ENCODE measurements at places on chromosomes 13 and 19.

DNA sequence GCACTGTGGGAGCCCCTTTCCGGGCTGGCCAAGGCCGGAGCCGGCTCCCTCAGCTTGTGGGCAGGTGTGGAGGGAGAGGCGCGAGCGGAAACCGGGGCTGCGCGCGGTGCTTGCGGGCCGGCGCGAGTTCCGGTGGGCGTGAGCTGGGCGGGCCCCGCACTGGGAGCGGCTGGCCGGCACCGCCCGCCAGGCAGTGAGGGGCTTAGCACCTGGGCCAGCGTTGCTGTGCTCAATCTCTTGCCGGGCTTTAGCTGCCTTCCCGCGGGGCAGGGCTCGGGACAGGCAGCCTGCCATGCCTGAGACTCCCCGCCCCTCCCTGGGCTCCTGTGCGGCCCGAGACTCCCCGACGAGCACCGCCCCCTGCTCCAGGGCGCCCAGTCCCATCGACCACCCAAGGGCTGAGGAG is 405.2 kb upstream of the PRR20A start:
- DNase-seq: no peak

- DNase-seq: no peak
Measured at GRCh38 chr19:58117841-58118575, 20.0 kb upstream of the ZSCAN18 start.

- DNase-seq: no peak
Measured at GRCh38 chr13:31227870-31228269, 28.1 kb downstream of the B3GLCT start.

GRCh38 chr19:8316351-8317125 is 4.6 kb downstream of the NDUFA7 start:
- no peak for DNase-seq

- no peak for DNase-seq
Measured at GRCh38 chr13:88154001-88154400, 482.8 kb downstream of the SLITRK5 start.

- DNase-seq: no peak
Measured at GRCh38 chr19:4773047-4773640, 18.4 kb upstream of the FEM1A start.

DNA sequence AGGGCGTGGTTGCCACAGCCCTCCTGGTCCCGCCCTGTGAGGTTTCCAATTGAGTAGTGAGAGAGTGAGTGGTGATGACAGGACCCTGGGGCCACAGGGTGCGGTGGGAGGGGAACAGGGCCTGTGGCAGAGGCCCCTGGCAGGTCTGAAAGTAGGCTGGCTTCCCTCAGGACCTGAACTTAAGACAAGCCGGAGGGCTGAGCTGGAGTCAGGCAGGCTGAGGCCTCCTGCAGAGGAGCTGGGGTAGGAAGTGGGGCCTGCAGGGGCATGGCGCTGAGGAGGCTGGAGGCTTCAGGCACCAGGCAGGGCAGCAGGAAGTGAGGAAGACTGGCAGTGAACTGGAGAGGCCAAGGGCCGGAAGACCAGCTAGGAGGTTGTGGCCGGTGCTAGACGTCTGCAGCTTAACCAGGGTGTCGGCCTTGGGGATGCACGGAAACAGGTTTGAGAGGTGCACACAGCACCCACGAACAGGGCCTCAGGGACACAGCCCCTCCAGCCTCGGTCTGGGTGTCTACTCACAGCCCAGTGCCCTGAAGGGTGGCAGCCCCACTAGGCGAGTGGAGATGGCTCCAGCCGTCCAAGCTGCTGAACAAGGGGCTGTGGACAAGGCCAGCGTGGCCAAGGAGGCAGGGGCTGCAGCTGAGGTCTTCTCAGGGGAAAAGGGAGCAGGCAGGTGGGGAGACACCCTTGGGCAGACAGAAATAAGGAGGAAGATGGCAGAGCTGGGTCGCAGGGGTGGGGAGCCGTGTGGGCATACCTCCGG is 17.8 kb downstream of the POP4 start:
- peak; percentile 89 for DNase-seq

DNA sequence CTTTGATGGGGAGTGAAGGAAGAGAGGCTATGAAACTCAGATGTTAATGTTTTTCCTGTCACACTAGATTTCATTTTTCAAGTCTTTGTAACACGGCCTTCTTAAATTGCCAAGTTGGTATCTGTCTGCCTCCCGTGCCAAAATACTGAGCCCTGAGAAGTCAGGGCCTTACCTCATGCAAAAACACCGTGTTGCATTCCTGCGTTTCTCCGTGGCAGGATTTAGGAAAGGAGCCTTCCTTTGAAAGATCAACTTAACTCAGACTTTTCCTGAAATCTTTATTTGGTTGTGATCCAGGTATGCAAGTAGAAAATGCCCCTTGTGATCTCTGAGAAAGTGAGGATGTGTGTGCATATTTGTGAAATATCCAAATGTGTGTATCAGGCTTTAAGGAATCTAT is 1291.0 kb upstream of the SLC10A2 start:
- no peak for DNase-seq

- no peak for DNase-seq
Measured at GRCh38 chr19:10288662-10289166, 1.0 kb upstream of the ICAM5 start.

- no peak for DNase-seq
Measured at GRCh38 chr19:5137571-5138124, 168.7 kb downstream of the KDM4B start.

DNA sequence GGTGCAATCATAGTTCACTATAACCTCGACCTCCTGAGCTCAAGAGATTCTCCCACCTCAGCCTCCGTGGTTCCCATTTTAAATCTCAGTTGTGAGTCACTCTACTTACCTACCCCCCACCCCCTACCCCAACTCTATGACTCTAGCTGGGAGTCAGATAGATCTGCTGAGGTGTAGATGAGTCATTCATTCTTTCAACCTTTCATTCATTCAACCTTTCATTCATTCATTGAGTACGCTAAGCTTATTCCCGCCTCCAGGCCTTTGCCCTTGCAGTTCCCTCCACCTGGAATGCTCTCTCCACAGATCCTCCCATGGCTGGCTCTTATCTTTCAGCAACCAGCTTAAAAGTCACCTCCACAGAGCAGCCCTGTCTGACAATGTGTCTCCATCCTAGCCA is 1.1 kb upstream of the MAST1 start:
- DNase-seq: no peak

- no peak for DNase-seq
Measured at GRCh38 chr13:41960211-41960636, 685 bp downstream of the VWA8 start.

DNA sequence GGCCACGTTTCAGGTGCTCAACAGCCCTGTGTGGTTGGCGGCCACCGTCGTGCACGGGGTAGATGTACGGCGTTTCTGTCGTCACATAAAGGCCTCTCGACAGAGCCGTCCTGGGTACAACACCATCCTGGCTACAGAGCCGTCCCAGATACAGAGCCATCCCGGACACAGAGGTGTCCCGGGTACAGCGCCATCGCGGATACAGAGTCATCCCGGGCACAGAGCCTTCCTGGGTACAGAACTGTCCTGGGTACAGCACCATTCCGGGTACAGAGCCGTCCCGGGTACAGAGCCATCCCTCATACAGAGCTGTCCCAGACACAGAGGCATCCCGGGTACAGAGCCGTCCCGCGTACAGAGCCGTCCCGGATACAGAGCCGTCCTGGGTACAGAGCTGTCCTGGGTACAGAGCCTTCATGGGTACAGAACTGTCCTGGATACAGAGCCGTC is 222.7 kb upstream of the SOX1 start:
- DNase-seq: no peak

DNA sequence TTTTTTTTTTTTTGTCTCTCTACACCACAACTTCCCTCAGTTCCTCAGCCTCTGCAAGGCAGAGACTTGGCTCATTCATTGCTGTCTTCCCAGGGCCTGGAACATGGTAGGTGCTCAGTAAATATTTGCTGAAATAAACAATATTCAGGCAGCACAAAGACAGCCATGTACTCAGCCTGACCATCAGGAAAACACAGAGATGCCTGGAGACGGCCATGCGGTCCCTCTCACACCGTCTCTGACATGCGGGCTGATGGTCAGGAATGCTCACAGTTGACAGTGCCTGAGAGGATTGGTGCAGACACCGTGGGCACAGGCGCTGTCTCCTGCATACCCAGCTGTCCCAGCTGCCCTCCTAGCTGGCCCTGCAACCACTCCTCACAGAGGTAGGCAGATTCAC is 924 bp downstream of the PRAM1 start:
- DNase-seq: no peak

DNA sequence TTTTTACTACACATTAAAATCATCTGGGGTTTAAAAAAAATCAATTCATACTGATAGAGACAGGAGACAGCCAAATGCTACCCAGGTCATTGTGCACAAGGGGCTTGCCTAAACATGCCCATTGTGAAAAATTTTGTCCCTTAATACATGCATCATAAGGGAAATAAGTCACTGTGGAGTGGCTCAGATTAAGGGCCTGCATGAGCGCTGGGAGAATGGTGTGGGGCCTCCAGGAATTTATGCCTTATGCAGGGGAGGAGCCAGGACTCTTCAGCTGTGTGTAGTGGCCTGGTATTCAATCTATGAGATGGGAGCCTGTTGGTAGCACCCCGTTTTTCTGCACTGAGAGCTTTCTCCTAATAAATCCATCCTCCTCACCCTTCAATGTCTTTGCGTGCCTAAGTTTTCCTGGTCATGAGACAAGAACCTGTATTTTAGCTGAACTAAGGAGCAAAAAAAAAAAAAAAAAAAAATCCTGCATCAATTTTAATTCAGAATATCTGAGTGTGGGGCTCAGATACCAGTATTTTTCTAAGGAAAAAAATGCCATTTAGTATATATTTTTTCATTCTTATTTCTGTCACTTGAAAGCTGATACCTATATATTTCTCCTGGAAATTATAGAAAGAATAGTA is 997.6 kb upstream of the ATXN8OS start:
- no peak for DNase-seq

All from stimulated activated effector memory CD8-positive, alpha-beta T cell treated with anti-CD3 and anti-CD28 coated beads, Interleukin-12 subunit alpha, Interleukin-12 subunit beta, amount 100 ng/mL, for 72 hours (primary cell).